GM13977 (cell line): ENCODE measurements at places on chromosomes 5 and 9.
A peak's percentile ranks its signal among the peaks of the same experiment; 100 is the strongest.

DNA sequence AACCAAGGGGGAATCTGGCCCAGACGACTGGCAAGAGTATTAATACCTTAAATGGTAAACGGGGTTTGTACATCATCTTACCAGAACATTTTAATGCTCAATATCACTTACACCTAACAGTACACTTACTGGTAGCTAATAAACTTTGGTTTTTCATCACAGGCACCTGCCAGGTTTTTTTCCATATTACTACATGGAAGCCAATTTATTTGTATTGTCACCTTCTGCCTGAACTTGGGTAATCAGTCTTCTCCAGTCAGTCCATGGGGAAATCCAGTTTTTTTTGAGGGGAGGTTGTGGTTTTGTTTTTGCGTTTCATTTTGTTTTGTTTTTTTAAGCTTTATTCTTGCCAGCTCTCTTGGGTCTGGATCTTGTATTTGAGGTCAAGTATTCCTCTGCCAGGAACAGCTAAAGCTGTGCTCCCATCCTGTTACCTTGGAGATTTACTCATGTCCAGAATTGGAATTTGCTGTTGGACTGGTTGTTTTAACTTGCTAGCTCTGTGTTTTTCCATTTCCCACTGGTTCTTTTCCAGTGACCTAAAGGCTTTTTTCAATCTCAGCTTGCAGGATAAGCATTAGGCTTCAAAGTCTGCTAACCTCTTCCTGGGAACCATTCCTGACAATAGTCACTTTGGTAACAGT is 11.1 kb upstream of the NADK2 start:
- DNase-seq: no peak

DNA sequence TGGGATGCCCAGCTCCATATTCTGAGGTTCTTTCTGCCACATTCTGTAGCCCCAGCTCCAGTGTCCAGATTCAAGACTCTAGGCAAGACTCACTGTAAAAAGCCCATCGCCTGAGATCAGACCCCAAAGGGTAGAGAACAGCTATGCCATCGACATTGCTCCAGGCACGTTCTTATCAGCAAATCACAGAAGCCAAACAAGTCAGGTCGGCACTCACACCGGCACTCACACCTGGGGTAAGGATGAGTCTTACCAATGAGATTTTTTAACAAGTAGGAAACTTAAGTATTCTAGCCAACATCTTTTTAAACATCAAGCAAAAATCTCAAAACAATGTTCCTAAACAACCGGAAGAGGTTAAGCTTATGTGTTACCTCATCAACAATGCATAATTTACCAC is 2.4 kb downstream of the CDKN2AIPNL start:
- no peak for DNase-seq

DNA sequence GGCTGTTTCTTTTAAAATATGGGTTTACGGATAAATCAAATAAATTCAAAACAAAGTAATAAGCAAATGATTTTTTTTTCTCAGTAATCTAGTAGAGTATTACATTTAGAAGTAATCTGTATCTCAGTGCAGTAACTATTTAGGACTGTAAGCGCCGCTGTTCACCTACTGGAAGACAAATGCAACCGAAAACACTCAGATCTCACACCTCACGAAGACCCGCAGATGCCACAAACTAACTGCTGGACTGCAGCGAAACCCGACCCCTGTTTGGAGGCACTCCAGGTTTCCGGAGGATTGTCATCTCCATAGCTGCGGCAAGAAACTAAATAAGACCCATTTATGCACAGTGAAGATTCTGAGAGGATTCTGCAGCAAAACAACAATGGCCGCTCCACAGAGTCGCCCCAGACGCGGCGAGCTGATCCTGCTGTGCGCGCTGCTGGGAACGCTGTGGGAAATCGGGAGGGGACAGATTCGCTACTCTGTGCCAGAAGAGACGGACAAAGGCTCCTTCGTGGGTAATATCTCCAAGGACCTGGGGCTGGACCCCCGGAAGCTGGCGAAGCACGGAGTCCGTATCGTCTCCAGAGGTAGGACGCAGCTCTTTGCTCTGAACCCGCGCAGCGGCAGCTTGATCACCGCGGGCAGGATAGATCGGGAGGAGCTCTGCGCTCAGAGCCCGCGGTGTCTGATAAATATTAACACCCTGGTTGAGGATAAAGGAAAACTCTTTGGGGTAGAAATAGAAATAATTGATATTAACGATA is at the start of gene PCDHGA8:
Gene PCDHGA8 (plus strand): TSS at position 205 of the 770 bp plus-strand sequence. CDS start 181 bp downstream, at position 386.
- no peak for DNase-seq

DNA sequence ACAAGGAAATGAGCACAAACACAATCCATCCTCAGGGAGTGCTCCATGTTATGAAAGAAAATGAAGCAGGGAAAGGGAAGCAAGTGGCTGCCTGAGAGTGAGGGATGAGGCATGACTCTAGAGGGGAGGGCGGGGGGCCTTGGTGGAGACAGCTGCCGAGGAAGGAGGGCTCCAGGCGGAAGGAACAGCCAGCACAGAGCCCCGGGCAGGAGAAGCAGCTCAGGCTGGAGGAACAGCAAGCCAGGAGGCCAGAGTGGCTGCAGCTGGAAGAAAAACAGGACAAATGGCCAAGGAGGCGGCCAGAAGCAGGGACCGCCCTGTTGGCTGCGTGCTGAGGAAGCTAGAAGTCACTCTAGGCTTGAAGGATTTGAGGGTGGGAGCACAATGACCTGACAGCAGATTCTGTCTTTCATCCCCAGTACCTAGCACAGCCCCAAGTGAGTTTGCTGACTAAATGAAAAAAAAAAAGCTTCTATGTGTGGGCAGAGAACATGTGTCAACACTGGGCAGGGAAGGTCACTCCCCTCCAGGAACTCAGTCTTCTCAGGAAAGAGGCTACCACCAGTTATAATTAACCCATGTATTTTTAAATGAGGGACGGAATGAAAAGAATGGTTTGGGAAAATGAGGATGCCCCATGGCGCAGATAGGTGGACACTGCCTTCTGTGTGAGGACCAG is 142.8 kb downstream of the DCP2 start:
- no peak for DNase-seq

GRCh38 chr5:143870362-143870761 is 58.4 kb downstream of the HMHB1 start:
- no peak for DNase-seq

GRCh38 chr9:110214090-110214489 is 6.1 kb upstream of the C9orf152 start:
- no peak for DNase-seq

GRCh38 chr9:37730839-37731238 is 22.8 kb upstream of the TRMT10B start:
- DNase-seq: no peak

GRCh38 chr5:23730023-23730422 is 222.6 kb downstream of the PRDM9 start:
- DNase-seq: no peak

DNA sequence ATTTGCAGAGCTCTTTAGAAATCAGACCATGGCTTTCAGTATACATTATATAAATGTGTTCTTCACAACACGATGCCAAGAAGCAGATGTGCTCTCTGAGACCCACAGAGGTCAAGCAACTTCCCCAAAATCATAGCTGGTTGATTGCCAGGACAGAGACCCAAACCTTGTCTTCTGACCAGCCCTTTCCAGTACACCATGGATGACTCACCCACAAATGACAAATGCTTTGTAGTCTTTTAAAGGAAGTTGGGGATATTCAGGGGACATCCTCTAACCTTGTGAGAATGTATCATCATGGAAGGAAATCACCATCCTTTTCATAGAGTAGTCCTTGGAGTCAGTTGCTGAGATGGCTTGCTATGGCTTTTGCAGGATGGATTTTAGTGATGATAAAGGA is 30.1 kb downstream of the ZNF462 start:
- no peak for DNase-seq

DNA sequence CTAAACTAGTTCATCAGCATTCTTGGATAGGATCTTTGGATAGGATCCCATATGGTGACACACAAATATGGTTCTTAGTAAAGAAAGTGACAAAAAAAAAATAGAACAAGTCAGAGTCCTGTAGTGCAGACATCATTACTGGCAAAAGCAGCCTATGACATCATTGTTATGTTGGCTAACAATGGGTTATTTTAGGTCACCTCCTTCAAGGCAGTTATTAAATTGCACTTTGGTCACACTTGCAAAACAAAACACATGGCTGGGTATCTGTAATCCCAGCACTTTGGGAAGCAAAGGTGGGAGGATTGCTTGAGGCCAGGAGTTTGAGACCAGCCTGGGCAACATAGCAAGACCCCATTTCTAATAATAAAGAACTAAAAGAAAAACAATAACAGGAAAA is 185.9 kb downstream of the KIAA0825 start:
- DNase-seq: no peak

GRCh38 chr5:78610163-78610583 is 38.4 kb downstream of the LHFPL2 start:
- no peak for DNase-seq

- no peak for DNase-seq
Observed at GRCh38 chr5:57082441-57083067, 91.3 kb upstream of the GPBP1 start.

GRCh38 chr9:134913041-134913712 is 4.5 kb downstream of the FCN1 start:
- DNase-seq: no peak

DNA sequence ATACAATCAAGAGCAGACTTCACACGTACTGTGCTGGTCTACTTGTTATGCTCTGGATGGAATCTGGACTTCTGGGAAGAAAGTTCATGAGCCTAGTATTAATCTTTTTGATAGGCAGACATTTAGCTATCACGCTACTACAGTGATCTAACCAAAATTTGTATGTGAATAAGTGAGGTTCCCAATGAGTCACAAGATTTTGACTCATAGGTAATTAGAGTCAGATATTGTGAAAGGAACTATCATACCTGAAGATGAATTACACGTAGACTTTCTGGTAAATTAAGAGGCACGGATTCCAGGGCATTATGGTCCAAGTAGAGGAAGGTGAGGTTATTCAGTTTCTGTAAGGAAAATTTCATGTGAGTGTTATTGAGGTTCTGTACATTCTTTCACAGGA is 18.4 kb downstream of the OGN start:
- no peak for DNase-seq

GRCh38 chr9:72552356-72552755 is 30.9 kb downstream of the TMC1 start:
- no peak for DNase-seq

GRCh38 chr5:143393524-143393923 is 10.0 kb downstream of the NR3C1 start:
- no peak for DNase-seq

DNA sequence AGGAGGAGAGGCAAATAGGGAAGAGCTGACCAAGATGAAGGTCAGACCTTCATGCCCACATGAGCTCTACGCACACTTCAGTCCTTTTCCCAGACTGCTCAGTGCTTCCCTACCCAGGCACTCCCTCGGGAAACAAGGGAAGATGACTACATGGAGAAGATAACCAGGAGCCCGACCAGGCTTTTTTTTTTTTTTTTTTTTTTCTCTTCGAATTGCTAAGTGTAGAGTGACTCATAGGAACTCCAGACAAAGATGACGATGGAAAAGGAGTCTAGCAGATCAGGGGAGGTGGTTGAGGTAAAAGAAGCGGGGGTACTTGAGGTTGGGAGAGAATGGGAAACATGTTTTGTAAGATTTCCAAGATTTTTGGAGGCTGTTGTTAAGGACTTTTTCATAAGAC is 526.1 kb downstream of the BNC2 start:
- no peak for DNase-seq

DNA sequence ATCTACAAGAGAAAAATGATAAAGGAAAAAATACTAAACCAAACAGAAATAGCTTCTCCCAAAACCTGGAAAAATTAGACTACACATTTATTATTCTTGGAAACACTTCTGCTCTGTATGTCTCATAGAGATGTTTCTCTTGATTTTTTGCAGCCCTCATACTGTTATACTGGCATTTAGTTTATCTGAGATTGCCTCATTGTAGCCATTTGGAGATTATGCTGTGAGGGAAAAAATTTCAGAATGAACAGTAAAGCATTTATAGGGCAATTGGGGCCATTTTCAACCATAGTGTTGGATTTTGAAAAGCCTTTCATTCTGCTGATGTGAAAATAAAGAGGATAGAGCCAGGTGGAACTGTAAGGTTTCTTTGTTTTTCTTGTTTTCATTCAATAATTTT is 441.8 kb upstream of the RIOK2 start:
- DNase-seq: no peak

DNA sequence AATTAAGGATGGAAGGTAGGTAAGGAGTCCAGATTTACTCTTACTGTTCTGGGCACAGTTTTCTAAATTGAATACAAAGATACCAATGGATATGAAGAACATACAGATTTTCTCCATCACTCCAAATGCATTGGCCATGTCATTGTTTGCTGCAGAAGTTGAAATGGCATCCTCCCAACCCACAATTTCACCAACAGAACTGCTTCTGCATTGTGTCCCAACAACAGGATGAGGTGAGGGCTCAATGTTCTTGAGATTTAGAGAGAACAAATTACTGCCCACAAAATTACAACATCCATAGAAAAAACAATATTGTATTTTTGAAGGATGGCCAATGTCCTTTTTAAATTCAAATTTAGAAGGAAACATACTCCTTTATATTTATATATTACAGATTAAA is 88.9 kb downstream of the NUDT12 start:
- no peak for DNase-seq

GRCh38 chr9:115715666-115716065 is 437.9 kb upstream of the PAPPA start:
- DNase-seq: no peak

DNA sequence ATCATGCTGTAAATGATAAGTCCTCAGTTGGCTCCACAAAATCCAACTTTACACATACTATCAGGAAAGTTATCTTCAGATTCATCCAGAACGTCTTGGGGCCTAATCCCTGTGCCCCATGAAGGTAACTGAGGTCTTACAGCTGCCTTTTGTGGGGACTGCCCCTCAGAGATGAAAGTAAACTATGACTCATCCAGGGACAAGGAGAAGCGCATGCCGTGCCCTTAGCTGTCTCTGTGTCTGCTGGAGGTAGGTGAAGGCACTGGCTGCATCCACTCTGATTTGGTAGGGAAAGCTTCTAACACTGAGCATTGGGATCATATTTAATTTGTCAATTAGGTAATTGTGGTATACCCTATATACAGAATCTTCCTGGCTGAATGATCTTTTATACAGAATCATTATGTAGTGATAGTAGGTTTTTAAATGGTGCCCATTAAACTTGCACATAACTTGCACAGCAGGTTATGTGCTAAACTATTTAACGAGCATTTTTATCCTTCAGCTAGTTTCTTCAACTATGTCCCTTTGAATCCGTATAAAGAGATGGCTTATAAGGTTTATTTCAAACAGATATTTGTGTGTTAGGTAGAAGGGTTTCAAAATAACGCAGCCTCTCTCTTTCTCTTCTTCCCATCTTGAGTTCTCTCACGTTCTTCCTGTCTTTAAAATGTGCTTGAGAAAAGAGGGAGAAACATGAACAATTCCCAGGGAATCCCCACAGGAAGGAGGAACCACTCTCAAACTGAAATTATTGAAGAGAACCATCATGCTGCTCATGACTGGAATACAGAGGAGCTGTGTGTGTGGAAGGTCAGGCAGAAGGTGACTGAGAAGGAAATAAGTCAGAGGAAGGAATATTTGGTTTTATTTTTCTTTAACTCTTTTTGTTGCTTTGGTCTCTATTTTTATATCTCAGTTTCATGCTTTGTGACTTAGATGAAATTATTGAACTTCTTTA is 250.9 kb downstream of the CD180 start:
- DNase-seq: peak; percentile 16

- no peak for DNase-seq
Observed at GRCh38 chr5:19920761-19921160, 67.2 kb downstream of the CDH18 start.

- DNase-seq: no peak
Observed at GRCh38 chr5:9054821-9055589, 490.9 kb downstream of the SEMA5A start.

GRCh38 chr9:16899606-16900005 is 29.1 kb upstream of the BNC2 start:
- DNase-seq: no peak
